CD4-positive, alpha-beta T cell treated with Interleukin-12 subunit alpha and Interleukin-12 subunit beta, for 1 hour (primary cell): ENCODE measurements at places on chromosomes 16 and 17.

DNA sequence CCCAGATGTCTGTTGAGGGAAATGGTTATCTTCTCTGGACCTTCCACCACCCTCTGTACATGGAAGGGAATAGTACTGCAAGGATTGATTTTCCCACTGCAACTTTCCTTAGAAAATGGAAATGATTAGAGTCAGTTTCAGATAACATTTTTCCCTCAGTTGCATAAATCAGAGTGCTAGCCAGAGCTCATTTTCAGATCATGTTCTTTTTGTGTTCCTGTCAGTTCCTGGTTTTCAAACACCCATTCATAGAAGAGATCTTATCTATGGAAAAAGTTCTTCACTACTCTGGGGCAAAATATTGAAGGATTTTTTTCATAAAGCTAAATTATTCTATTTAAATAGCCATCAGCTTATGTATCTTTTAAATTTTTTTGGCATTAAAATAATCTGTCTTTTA, 11.7 kb upstream of the COX10 start:
- DNase-seq, result no peak

- DNase-seq, result no peak
Observed at GRCh38 chr16:4263504-4264436, 9.1 kb downstream of the TFAP4 start.

GRCh38 chr16:9778849-9779248, 403.4 kb downstream of the GRIN2A start:
- no peak for DNase-seq

DNA sequence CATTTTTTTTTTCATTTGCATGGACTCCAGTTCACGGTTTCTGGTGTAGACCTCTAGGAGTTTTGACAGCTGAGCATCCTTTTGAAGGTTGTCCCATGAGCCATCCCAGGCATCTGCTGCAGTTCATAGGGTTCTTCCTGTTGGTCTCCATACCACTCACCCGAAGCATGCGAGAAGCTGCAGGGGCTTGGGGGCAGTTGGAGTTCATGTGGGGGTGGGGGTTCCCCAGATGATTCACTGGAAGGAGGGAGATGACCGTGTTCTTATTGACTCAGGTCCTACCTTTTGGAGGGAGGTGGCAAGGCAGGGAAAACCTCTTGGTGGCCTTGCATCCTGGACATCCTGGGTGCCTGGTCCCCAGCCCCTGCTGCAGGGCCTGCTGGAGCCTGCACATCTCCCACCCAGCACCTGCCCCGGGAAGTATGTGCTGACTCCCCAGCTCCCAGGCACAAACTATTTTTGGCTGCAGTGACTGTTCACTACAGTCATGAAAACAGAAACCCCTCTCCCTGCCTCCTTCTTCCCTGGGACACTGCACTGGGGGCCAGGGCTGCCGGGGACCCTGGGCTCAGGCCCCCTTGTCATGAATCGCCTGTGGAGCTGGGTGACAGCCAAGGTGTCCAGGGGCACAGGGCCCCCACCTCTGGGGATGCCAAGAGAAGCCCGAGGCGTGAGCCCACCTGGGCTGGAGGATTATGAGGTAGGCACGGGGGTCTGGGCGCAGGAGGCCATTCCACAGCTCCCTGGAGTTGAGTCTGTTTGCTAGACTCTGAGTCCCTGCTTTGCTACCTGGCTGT, 64.9 kb upstream of the LGALS9 start:
- no peak for DNase-seq

DNA sequence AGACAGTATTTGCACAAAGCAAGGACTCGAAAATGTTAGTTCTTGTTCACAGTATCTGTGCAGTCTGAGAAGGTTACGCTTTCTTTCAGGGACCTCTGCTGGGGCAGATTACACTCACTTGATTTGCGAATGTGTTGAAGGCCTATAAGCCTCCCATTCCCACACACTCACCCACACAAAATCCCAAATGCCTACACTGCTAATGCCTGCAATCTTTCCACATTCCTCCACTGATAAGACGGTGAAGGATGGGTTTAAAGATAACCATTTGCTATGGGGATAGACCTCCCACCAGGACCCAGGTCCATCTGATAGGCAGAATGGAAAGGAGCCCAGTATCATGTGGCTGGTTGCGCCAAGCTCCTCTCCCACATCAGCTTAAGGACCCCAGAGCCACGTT, 394.9 kb upstream of the SALL1 start:
- DNase-seq, result no peak

GRCh38 chr17:2964028-2964356, 99.4 kb downstream of the OR1D5 start:
- DNase-seq, result no peak
